ENCODE measurements at places on chromosomes 2 and 18.

- peaks cover 6% of the 10 kb centered on the region for H3K27me3 ChIP-seq
- H3K4me1 ChIP-seq: peaks cover 3% of the 10 kb centered on the region
- no peaks in the 10 kb centered on the region for H3K36me3 ChIP-seq
- H3K4me3 ChIP-seq: no peak overlapping the region
Observed at GRCh38 chr2:240992572-240993291, 5.7 kb upstream of the SNED1 start.

- DNase-seq: no peak
- H3K4me1 ChIP-seq: no peaks in the 10 kb centered on the region
- no peak overlapping the region for H3K4me3 ChIP-seq
- H3K27ac ChIP-seq: no peak overlapping the region
- peaks cover 3% of the 10 kb centered on the region for H3K36me3 ChIP-seq
- peaks cover 12% of the 10 kb centered on the region for H3K27me3 ChIP-seq
Observed at GRCh38 chr2:174059884-174060244, 94.7 kb upstream of the SP3 start.

GRCh38 chr2:55718165-55719008 lies 24.7 kb upstream of the PNPT1 start:
- no peaks in the 10 kb centered on the region for H3K36me3 ChIP-seq
- no peak overlapping the region for H3K4me3 ChIP-seq
- H3K27ac ChIP-seq: no peak overlapping the region
- peak; percentile 72 for DNase-seq
- H3K27me3 ChIP-seq: peaks cover 7% of the 10 kb centered on the region

GRCh38 chr2:166539340-166540162 lies 45.5 kb upstream of the SCN7A start:
- H3K27ac ChIP-seq: no peak overlapping the region
- peaks cover 2% of the 10 kb centered on the region for H3K4me1 ChIP-seq
- peak; percentile 18 for DNase-seq
- H3K27me3 ChIP-seq: no peaks in the 10 kb centered on the region
- H3K4me3 ChIP-seq: no peak overlapping the region
- no peaks in the 10 kb centered on the region for H3K36me3 ChIP-seq

DNA sequence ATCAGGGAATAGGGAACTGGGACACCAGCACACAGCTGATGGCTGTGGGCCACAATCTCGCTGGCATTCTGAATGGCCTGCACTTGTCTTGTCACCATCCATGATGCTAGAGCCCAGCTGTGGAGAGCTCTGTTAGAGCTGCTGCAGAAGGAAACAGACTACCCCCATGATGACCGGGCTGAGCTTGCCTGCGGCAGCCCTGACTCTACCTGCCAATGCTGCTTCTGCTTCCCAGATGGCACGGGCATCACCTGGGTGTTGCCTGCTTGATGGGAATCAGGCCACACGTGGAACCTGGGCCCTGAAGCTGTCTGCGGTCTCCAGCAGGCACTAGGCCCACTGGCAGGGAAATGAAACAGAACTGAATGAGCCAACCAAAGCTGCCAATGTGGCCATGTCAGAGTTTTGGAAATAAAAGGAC lies 11.2 kb upstream of the DAW1 start:
- no peak overlapping the region for H3K4me3 ChIP-seq
- no peaks in the 10 kb centered on the region for H3K36me3 ChIP-seq
- DNase-seq: no peak
- H3K27ac ChIP-seq: no peak overlapping the region
- H3K27me3 ChIP-seq: no peaks in the 10 kb centered on the region

DNA sequence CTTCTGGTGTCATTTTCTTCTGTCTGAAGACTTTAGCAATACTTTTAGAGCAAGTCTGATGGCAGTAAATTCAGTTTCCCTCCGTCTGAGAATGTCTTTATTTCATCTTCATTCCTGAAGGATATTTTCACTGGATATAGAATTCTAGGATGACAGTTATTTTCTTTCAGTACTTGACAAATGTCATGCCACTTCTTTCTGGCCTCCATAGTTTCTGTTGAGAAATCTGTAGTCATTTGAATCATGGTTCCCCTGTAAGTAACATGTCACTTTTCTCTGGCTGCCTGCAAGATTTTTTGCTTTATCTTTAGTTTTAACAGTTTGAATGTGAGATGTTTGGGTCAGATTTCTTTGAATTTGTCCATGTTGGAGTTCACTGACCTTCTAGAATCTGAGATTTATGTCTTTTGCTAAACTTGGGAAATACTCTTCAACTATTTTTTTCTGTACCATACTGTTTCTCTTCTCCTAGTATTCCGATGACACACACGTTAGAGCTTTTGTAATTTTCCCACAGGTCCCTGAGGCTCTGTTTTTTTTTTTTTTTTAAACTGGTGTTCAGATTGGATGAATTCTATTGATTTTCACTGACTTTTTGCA lies 30.2 kb downstream of the RMND5A start:
- no peaks in the 10 kb centered on the region for H3K27me3 ChIP-seq
- H3K27ac ChIP-seq: peak overlapping the region; percentile 66
- peaks cover 41% of the 10 kb centered on the region for H3K4me1 ChIP-seq
- no peak for DNase-seq

DNA sequence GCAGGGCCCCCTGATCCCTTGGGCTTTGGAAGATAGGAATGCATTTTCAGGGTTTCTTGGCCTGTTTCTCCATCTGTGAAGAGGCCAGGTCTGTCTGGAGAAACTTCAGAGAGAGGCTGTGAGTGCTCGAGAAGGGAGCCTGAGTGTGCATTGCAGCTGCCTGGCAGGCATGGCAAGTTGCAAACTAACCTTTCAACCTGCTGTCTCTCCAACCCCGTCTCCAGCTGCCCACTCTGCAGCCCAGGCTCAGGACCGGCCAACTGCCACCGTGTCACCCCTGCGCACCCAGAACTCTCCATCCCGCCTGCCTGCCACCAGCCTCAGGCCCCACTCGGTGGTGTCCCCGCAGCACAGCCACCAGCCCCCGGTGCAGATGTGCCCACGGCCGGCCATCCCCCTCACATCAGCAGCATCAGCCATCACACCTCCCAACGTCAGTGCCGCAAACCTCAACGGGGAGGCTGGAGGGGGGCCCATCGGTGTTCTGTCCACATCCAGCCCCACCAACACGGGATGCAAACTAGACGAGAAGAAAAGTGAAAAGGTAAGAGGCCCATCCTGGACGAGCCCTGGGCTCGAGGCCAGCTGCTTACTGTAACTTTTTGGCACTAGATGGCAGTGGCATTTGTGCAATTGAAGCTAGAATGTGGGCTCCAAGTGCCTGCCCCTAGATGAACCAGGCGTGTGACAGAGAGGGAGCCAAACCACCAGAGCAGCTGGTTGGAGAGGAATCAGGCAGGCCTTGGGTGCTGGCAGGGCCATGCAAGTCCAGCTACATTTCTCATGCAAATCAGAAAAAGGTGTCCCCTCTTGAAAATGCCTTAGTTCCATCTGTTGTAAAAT lies 164.6 kb downstream of the SEPTIN10 start:
- no peaks in the 10 kb centered on the region for H3K4me1 ChIP-seq
- H3K27ac ChIP-seq: no peak overlapping the region
- no peaks in the 10 kb centered on the region for H3K27me3 ChIP-seq
- DNase-seq: no peak

DNA sequence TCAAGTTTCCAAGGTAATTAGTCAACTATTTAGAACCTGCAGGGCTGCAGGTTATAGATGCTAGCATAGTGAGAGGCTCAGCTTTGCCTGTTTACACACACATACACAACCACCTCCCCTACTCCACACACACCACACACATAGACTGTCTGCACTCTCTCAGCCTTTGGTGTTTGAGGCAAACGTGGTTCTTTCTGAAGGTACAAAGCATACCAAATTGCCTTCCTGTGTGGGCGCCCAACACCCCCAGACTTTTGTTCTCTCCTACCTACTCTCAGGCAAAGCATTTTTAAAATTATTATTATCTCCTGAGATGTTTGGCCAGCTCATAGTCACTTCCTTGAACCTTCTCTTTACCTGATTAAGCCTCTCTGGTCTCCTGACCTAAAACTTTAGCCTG lies 44.9 kb downstream of the MYO3B start:
- no peaks in the 10 kb centered on the region for H3K4me1 ChIP-seq
- no peak for DNase-seq
- H3K4me3 ChIP-seq: no peak overlapping the region
- no peak overlapping the region for H3K27ac ChIP-seq
- no peaks in the 10 kb centered on the region for H3K36me3 ChIP-seq

GRCh38 chr2:229996320-229996719 lies 72.4 kb downstream of the SLC16A14 start:
- H3K27me3 ChIP-seq: no peaks in the 10 kb centered on the region
- DNase-seq: no peak
- peaks cover 4% of the 10 kb centered on the region for H3K4me1 ChIP-seq
- H3K36me3 ChIP-seq: no peaks in the 10 kb centered on the region

DNA sequence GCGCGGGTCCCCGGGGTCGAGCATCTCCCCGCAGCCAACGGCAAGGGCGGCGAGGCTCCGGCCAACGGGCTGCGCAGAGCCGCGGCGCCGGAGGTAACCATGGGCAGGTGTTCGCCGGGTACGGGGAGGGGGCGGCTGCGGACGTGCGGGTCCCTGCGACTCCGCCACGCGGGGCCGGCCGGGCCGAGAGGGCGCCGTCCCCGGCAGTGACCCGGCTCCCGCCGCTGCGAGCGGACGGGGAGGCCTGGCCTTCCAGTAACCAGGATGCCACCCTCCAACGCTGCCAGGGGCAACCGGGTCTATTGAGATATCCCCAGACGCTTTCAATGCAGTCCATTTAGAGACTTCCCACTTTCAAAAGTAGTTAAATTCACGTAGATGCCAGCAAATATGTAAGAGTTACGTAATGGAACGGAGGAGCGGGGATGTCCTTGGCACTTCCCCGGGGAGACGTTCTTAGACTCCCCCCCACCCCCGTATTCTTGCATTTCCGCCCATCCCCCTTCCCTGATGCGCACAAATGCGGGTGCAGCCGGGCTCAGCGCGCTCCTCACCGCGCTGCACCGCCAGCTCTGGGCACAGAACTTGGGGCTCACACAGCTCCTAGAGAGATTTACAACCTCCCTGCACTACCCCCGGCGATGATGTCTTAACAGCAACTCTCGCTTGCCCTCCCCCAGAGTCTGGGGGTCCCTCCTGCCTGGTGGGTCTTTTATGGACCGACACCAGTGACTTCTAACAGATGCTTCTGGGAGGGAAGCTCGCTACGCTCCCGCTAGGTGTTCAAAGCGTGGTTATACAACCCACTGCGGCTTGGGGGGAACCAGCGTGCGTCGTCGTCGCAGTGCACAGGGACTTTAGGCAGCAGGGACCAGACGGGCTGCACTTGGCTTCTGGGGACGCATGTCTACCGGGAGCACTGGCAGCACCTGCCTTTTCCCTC lies 657 bp downstream of the SGPP2 start:
- peaks cover 7% of the 10 kb centered on the region for H3K36me3 ChIP-seq
- peak; percentile 27 for DNase-seq
- H3K4me1 ChIP-seq: peaks cover 38% of the 10 kb centered on the region
- H3K27me3 ChIP-seq: peaks cover 49% of the 10 kb centered on the region
- H3K4me3 ChIP-seq: peak overlapping the region; percentile 75

DNA sequence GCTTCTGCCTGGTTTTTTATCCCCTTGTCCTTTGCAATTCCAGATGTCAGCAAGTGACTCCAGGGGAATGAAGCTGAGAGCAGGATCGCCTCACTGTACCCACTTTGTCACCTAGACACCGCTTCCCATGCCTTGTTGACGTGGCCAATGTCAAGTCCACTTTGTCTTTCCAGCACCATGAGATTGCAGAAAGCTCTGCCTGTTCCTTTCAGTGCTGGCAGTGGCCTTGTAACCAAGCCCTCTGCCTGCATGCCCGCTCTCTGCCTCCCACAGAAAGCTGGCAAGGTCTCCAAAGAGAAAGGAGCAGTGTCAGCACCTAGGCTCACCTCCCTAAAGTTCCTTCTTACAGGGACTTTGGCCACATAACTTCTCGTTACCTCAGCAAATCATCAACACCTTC lies 282.2 kb upstream of the ST6GAL2 start:
- no peak for DNase-seq
- no peaks in the 10 kb centered on the region for H3K36me3 ChIP-seq
- H3K4me3 ChIP-seq: no peak overlapping the region
- H3K4me1 ChIP-seq: no peaks in the 10 kb centered on the region
- no peaks in the 10 kb centered on the region for H3K27me3 ChIP-seq
- H3K27ac ChIP-seq: no peak overlapping the region

- no peaks in the 10 kb centered on the region for H3K36me3 ChIP-seq
- DNase-seq: no peak
- no peak overlapping the region for H3K4me3 ChIP-seq
- H3K4me1 ChIP-seq: no peaks in the 10 kb centered on the region
Observed at GRCh38 chr2:239716536-239717318, 308.4 kb downstream of the NDUFA10 start.

DNA sequence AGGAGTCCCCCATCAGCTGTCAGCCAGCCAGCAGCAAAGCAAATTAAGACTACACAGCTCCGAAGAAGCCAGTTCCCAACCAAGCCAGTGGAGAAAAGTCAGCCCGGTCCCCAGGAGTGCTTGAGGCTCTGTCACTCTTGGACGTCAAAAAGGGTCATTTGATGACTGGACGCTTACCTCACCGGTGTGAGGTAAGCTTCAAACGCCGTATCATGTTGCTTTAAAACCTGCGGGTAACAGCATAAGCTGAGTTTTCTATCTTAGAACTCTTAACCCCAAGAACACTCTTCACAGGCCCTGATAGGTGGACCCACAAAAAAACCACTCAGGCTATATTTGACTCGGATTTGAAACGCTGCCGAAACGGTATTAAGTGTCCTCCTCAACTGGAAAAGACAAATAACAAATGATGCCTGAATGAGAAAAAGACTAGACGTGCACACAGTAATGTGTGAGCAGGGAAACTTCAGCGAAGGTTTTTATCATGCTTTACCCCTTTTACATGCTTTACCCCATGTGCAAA lies 682 bp upstream of the LNPK start:
- no peak for DNase-seq
- H3K4me1 ChIP-seq: peaks cover 13% of the 10 kb centered on the region
- H3K27me3 ChIP-seq: peaks cover 1% of the 10 kb centered on the region
- no peaks in the 10 kb centered on the region for H3K36me3 ChIP-seq
- peak overlapping the region; percentile 97 for H3K4me3 ChIP-seq

DNA sequence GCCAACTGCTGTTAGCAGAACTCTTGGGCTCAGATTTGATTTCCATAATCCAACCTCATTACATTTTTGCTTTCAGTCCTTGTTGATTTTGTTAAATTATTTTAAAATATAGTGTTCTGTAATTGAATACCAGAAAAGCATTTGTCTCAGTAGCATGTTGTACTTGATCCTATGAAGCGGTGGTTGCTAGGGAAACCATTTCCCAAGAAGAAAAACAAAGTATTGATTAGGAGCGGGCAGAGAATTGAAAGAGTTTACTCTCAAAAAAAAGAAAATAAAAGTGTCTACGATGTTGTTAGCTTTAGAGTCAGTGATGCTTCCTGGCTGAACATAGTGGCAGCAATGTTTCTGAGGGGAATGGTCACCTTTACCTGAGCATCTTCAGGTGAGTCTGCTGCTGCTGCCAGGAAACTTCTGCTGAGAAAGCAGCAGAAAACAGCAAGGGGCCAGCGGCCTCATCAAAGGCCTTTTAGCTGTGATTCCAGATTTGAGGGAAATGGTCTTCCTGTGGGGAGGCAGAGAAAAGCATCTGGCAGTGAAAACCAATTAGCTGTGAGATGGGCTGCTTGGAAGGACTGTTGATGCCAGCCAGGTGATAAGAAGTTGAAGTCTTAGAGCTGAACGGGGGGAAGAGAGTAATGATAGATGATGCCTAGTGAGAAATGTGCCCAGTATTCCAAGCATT lies 37.1 kb downstream of the CRIM1 start:
- no peaks in the 10 kb centered on the region for H3K27me3 ChIP-seq
- H3K27ac ChIP-seq: no peak overlapping the region
- no peak for DNase-seq
- H3K36me3 ChIP-seq: peaks cover 2% of the 10 kb centered on the region
